Cerebellar nuclear complex (tissue), 1 donor: ENCODE measurements at places on chromosomes 7 and 10.

DNA sequence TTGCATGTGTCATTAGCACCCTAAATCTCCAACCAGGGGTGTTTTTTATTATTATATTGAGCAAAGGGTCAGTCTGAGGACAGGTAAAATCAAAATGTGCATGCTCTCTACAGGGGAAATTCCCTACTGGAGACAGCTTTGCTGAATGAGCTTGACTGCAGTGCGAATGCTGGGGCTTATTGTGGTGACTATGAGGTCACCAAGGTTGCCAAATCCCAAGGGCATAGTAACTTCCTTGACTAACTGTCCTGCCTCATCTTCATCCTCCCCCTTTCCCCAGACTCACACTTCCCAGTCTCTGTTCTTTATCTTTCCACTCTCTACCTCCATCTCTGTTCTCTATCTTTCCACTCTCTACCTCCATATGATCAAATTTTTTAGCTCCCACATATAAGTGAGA is 22.9 kb upstream of the AOC1 start:
- DNase-seq = no peak

DNA sequence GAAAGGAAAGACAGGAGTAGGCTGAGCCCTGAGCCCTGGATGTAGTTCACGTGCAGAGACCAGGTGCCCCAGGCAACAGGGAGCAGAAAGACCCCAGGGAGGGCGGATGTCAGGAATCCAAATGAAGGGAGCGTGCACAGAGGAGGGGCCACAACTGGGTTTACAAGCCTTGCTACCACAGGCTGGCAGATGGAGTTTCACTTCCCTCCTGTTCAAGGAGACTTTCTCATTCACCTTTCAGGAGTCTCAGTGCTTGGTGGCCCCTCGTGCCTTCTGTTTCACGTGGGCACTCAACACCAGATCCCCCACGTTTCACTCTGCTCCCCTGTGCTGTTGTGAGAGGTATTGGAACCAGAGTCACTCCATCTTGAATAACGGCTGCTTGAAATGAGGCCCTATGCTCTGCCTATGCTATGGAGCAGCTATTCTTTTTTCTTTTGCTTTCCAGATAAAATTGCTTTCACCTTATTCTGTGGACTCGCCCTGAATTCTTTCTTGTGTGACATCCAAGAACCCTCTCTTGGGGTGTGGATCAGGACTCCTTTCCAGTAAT is 601.4 kb upstream of the IGFBP3 start:
- no peak for DNase-seq

DNA sequence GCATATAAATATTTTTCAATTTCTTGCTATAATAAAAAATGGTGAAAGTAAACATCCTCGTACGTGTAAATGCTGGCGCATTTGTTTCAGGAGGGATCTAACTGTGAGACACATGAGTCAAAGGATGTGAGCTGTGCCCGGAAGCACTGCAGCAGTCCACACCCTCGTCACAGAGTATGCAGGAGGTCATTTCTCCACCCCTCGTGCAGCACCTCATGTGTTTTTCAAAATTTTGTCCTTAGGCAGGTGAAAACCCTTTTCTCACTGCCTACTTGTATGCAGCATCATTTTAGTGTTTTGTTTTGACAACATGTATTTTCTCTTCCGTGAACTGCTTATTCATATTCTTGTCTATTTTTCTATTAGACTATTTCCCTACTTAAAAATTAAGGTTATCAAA is 162.7 kb downstream of the AVL9 start:
- no peak for DNase-seq

DNA sequence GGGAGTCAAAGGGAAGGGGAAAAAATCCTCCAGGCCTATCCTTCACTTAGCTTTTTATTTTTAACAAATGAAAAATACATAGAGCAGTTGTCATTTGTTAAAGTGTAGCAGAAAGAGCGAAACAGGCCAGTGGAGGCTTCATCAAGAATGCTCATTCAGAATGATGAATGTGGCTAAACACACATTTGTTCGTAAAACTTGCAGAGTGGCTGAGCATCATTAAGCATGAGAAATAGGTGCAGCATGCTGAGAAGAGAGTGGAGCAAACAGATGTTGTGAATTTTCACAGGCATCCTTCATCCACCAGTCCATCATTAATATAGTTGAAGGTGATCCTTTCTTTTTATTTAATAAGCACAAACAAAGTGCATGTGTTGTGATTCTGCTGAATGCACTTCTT is 407.6 kb downstream of the LRMDA start:
- DNase-seq = no peak

DNA sequence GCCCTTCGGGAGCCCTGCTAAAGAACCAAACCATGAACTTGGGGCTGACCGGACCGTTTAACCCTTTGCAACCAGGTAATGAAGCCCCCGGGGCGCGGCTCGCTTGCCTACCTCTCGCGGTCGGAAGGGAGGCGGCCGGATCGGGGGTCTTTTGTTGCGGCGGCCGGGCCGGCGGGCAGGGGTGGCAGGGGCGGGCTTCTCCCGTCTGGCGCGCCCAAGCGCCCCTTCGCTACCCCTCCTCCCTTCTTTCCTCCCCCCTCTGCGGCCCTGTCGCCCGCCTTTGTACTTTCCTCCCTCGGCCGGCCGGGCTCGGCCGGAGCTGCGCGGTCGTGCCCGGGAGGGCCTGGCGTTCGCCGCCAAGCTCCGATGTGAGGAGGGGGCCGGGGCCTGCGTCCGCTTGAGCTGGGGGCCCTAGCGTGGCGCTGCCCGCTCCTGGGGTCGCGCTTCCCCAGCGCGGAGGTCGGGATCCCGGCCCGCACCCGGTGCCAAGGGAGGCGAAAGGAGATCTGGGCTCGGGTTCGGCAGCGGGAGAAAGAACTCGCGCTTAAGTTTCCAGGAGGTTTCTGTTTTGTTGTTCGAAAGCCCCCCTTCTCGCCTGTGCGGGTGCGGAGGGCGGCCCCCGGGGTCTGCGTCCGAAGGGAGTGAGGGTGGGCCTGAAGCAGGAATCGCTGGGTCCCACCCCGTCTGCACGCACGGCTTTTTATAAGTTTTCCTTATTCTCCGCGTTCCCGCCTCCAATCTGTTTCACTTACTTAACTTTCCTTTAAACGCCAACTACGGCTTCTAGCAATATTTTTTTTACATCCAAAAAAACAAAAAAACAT is 436.8 kb upstream of the GALNT17 start:
- no peak for DNase-seq

DNA sequence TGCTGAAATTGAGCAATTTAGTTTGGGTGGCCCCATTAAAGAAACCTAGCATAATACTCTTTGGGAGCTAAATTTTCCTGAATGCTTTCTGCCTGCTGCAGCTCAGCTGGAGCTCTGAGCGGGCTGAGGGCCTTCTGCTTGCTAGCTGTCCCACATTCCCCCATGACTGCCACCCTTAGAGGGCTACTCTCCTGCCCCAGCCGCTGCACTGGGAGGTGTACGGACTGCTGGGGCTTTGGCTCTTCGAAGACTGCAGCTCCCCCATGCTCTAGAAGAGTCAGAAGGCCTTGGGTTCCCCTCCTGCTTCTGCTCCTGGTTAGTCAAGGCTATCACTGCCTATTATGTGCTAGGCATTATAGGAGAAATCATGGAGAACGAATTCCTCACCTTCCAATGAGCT is 31.5 kb downstream of the BLVRA start:
- DNase-seq = no peak

- DNase-seq = peak; percentile 43
Observed at GRCh38 chr7:79298145-79298760, 155.2 kb downstream of the MAGI2 start.

GRCh38 chr10:1577373-1577770 is 160.0 kb downstream of the ADARB2 start:
- DNase-seq = no peak

GRCh38 chr10:34824870-34825269 is 9.8 kb upstream of the PARD3 start:
- DNase-seq = no peak

DNA sequence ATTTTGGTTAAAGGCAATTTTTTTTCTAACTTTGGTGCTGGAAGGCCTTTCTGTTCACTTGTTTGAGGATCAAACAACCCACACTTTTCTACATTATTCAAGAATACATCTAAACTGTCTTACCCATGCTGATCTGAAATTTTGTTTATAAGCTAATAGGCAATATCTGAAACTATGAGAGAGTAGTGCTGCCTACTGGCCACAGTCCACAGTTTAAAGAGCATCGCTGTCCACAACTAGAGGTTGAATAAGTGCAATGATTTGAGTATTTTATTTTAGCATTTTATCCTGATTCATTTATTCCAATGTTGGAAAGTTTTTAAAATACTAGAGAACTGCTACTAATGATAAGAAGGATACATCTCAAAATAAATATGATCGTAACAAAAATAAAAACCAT is 306.9 kb downstream of the ELMO1 start:
- DNase-seq = no peak

- DNase-seq = no peak
Observed at GRCh38 chr10:132591166-132591971, 53.8 kb downstream of the INPP5A start.

- no peak for DNase-seq
Observed at GRCh38 chr7:23467291-23467805, 2.9 kb downstream of the IGF2BP3 start.

DNA sequence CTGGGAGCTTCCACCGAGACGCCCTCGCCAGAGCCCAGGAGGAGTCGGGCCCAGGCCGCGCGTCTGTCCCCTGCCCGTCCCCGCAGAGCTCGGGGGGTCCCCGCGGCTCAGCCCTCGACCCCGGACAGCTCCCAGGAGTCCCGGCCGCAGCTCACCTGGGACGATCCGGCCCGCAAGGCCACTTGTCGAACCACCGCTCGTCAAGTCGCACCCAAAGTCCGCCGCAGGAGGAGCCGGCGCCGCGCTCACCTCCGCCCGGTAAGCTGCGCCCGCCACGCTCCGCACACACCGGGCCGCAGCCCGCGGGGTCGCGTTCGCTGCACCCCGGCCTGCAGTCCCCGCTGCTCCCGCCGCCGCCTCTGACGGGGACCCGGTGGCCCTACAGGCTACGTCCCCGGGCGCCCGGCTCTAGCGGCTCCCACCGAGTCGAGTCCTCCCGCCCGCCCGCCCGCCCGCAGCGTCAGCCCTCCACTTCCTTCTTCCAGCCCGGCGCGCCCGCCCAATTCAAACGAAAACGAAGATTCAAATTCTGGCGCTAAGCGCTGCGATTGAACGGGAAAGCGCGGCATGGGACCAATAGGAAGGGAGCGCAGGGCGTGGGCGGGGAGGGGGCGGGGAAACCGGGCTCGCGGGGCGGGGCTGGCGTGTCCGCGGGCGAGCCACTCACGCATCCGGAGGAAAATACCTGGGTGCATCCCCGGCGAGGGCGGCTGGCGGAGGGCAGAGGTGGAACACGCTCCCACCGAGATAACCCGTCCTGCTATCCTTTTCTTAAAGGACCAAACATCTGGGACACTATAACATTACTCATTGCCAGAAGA is at the start of gene MKI67:
Gene MKI67 (minus strand): TSS at position 480 of the 821 bp plus-strand sequence. CDS start 756 bp downstream, outside the sequence.
- no peak for DNase-seq

GRCh38 chr7:15245831-15246230 is 316.0 kb downstream of the AGMO start:
- no peak for DNase-seq

DNA sequence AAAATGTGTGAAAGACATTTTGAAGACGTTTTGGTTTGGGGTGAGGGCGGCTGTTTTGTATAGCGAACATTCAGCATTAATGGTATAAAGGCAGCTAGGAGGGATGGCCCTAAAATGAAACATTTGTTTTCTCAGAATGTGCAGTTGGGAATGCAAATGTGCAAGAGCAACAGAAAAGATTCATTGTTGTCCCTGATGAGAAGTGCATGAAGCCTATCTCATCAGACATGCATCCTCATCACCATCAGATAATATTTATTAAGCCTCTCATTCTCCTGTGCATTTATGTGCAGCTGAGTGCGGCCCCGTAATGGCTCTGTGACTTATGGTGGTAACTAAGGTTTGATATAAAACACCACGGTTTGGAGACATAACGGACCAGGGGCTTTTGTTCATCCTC is 199.5 kb downstream of the GFRA1 start:
- no peak for DNase-seq

- DNase-seq = no peak
Observed at GRCh38 chr7:91083855-91084644, 180.2 kb upstream of the FZD1 start.

- no peak for DNase-seq
Observed at GRCh38 chr10:24873281-24873683, 79.1 kb downstream of the PRTFDC1 start.

- no peak for DNase-seq
Observed at GRCh38 chr10:117699436-117700075, 157.0 kb downstream of the EMX2 start.

DNA sequence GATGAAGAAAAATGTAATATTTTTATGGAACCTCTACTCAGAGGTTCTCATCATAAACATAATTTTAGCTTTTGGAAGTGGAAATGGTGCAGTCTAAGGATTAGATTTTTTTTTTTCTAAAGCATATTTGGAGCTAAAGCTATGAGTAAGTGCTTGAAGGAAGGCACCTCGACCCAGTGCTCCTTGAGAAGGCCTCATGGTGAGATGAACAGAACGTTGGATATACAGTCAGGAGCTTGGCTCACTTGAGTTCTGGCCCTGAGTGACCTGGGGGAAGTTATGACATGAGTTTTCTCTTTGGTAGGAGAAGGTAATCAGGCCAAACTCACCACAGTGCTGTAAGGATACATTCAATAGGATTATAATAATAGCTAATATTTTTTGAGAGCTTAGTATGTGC is 163.3 kb downstream of the JCAD start:
- DNase-seq = no peak

- no peak for DNase-seq
Observed at GRCh38 chr7:18459484-18460245, 35.9 kb upstream of the HDAC9 start.

DNA sequence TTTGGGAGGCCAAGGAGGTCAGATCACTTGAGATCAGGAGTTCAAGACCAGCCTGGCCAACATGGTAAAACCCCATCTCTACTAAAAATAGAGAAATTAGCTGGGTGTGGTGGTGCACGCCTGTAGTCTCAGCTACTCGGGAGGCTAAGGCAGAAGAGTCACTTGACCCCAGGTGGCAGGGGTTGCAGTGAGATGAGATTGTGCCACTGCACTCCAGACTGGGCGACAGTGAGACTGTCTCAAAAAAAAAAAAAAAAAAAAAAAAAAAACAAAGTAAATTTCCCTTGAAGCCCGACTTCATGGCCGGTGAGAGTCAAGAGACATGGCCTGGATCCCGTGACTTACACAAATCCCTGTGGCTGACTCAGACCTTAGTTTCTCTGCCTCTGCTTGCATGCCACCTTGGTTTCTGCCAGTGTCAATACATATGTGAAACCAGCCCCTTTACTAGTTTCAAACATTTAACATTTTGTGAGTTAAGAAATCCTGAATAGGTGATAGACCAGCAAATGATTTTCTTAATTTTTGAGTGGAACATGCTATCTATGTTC is 62.8 kb downstream of the ZEB1 start:
- DNase-seq = no peak

DNA sequence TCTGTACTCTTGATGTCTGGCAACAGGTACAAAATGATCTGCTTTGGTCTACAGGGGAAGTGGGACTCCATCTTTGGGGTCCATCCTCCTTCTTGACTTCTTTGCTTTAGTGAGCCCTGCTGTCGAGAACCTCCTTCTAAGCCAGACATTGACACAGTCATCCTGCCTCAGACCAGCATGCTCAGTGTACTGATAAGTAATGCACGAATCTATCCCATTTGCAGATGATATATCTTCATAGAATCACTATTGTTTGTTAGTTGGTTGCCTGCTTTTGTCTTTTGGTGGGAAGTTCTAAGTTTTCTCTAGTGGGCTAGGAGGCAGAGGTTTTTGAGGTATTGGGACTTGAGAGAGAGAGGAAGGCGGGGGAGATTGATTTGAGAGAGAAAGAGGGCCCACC is 8.9 kb downstream of the H2BK1 start:
- no peak for DNase-seq

GRCh38 chr10:70034232-70034631 is 18.4 kb upstream of the MACROH2A2 start:
- DNase-seq = no peak

GRCh38 chr10:97529685-97530465 is 31.2 kb downstream of the UBTD1 start:
- DNase-seq = no peak
